ENCODE measurements at places on chromosomes 1 and 21.

DNA sequence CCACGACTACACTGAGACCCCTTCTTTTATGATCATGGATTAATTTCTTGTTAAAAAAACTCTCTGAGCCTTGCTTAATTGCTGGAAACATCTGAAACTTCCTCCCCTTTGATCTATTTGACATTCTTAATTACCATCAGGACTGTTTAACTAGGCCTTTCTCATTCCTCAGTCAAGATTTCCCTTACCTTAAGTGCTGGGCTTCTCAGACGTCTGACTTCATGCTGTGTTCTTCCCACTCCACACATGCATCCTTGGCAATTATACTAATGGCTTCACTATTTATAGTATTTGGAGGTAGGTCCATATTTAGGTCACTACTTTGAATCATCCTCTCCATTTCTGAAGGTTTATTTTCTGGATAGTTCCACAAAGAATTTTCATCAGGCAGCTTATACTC lies 341.3 kb upstream of the TMPRSS15 start:
- no peak for DNase-seq

- peak; percentile 20 for DNase-seq
These were observed 176.6 kb downstream of the VPS13D start for GRCh38 chr1:12406211-12407021.

- no peak for DNase-seq
These were observed 52.8 kb upstream of the GNG12 start for GRCh38 chr1:67886076-67886475.

GRCh38 chr1:168645721-168646120 lies 69.3 kb downstream of the XCL1 start:
- no peak for DNase-seq

- peak; percentile 83 for DNase-seq
These were observed 1.1 kb downstream of the LUZP1 start for GRCh38 chr1:23167353-23168078.

DNA sequence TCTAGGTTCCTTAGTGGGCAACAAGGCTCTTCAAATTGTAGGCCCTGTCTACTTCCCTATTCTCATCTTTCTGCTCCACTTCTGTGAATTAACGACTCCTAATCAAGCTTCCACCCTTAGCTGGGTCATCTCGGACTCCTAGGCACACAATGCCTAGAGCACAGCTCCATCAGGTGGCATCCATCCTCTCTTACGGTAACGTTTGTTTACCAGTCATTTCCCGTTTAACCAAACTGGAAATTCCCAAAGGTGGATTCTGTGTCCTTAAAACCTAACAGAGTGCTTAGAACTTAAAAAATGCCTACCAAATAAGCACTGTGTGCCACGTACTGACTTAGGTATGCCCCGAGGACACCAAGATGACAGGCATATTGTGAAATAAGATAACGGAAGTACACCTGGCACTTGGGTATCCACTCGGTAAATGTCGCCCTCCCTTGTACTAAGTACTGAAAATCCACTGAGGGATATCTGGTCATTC lies 1.5 kb downstream of the PARP1 start:
- peak; percentile 47 for DNase-seq

GRCh38 chr1:70528590-70529333 lies 117.7 kb downstream of the CTH start:
- DNase-seq: peak; percentile 39

- DNase-seq: peak; percentile 60
These were observed 12.6 kb upstream of the TNFRSF14 start for GRCh38 chr1:2543543-2544092.

DNA sequence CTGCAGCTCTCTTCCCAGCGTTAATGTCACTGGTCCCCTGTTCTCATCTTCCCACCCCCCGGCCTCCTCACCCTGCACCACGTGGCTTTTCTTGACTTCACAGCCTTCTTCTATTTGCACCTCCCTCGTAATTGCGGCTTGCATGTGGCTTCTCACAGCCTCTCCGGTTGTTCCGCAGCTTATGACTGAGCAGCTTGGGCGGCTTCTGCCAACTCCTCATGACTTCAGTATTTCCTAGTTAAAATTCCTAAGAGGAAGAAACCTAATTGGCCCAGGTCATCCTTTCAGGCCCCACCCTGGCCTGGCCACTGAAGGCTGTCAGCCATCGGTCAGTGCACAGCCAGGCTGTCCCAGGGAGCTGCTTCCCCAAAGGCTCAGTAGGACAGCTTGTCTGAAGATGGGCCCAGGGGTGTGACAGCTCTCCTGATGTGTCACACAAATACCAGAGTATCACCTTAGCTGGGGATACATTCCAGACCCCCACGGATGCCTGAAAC lies 8.6 kb upstream of the RERE start:
- DNase-seq: peak; percentile 81

GRCh38 chr1:45687754-45688740 lies at the start of gene TMEM69:
TSS of gene TMEM69 (plus strand) at chr1:45688181. CDS start at chr1:45691069, 2,888 bp downstream.
- peak; percentile 94 for DNase-seq

- no peak for DNase-seq
These were observed 26.2 kb upstream of the SAMSN1 start for GRCh38 chr21:14572204-14572780.

GRCh38 chr1:111593403-111594305 lies 25.9 kb upstream of the RAP1A start:
- DNase-seq: no peak

- no peak for DNase-seq
These were observed 36.6 kb downstream of the VANGL2 start for GRCh38 chr1:160436966-160437365.

GRCh38 chr1:218259800-218260199 lies 25.3 kb upstream of the RRP15 start:
- DNase-seq: no peak

- DNase-seq: no peak
These were observed 20.4 kb downstream of the SLC26A9 start for GRCh38 chr1:205922806-205923205.

DNA sequence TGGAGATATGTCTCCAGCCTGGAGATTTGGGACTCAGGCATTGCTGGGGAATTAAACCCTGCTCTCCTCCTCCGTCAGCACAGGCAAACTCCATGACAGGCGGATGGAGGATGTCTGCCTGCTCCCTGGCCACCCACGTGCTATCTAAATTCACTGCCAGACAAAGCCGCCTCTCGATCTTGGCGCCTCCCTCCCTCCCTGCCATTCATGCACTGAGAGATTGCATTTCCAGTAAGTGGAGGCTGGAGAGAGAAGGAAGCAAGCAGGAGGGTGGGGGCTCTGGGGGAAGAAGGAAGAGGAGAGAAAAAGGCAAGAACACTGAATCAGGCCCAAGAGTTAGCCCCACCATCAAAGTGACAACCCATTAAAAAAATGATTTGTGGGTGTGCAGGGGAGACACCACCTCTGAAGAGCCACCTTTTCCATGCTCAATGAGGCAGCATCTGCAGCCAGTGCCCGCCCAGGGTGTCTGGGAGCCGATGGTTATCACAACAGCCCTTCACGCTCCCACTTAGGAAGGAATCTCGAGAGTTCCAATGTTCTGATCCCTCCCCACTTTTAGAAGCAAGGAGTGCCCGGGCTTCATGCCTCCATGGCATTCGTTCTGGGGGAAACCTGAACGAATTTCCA lies 183.0 kb downstream of the HIVEP3 start:
- DNase-seq: no peak

DNA sequence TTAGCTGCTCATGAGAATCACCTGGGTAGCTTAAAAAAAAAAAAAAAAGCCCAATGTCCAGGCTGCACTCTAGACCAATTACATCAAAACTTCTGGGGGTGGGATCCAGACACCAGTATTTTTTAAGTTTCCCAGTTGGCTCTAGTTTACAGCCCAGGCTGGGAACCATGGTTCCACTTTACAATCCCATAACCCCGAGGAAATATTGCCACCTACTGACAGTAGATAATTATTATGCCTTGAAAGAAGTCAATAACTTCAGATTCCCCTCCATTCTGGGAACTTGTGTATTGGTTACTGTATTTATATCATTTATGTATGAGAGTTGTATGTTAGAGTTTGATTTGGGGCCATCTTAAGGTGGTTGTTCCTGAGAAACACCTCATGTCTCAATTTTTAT lies 100.2 kb downstream of the SPATA46 start:
- DNase-seq: peak; percentile 43

DNA sequence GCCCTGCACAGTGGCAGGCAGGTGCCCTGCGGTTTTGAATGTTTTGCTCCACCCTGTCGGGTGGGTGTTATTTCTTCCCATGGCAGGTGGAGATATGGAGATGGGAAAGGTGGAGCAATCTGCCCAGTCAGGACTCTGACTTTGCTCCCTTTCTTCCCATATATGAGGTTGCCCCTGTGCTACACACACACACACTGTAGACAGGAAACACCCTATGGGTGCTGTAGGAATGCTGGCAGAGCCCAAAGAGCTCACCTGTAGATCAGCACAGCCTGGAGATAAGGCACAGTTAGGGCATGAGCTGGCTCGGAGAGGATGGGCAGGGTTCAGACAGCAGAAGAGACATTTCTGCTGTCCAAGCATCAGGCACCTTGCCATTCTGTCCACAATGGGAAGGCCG lies 246.0 kb upstream of the AJAP1 start:
- no peak for DNase-seq

- DNase-seq: peak; percentile 88
These were observed at the start of gene GART for GRCh38 chr21:33541756-33542639. TSS of gene GART (minus strand) at chr21:33542117. CDS start at chr21:33539315, 2,802 bp downstream.

GRCh38 chr21:42680058-42680330 lies 26.6 kb downstream of the PDE9A start:
- DNase-seq: no peak

DNA sequence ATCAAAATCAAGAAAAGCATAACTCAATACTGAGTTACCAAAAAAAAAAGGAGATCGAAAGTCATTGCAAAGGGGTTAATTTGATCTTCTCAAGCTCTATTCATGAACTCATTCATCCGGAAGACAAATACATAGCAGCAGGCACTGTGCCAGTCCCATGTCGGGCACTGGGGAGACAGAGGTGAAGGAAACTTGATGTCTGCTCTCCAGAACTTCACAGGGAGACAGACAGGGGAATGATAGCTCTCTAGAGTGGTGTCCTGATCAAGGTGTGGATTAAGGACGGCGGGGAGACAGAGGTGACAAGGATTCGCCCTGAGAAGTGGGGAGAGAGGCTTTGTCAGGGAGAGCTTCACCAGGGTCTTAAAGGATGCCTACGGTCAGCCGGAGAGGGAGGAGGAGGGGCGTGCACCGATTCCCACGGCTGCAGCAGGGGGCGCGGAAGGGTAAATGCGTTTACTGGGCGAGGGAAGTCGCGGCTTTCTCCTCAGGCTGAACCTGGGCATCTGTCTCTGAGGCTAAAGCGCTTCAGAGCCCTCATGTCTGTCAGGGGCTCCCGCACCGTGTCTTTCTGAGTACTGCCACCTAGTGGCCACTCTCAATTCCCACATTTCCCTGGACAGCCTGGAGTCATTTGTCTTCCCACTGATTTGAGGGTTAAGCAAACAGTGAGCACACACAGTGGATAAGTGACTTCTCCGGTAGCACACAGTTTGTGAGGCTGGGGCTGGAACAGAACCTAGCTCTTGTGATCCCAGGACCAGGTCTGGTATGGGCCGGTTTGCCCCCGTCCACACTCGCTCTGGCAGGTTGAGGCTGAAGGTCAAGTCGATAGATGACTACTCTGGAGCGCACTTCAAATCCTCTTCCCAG lies 152.8 kb downstream of the TENT5C start:
- DNase-seq: peak; percentile 84

GRCh38 chr1:44030605-44031251 lies 534 bp downstream of the SLC6A9 start:
- peak; percentile 73 for DNase-seq

DNA sequence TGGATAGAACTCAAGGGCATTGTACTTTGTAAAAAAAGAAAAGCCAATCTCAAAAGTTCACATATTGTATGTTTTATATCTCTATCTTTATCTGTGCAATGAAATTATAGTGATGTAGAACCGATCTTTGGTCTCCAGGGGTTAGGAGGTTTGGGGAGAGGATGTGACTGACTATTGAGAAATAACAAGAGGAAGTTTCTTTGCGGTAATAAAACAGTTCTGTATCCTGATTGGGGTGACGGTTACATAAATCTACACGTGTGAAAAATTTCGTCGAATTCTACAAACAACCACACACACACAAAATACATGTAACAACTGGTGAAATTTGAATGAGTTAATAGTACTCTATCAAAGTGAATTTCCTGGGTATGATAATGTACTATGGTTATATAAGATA lies 10.6 kb upstream of the OR2T33 start:
- DNase-seq: no peak

GRCh38 chr1:180153032-180153431 lies 1.6 kb upstream of the QSOX1 start:
- DNase-seq: no peak

GRCh38 chr21:39003982-39004633 lies 179.1 kb downstream of the PSMG1 start:
- DNase-seq: peak; percentile 84

DNA sequence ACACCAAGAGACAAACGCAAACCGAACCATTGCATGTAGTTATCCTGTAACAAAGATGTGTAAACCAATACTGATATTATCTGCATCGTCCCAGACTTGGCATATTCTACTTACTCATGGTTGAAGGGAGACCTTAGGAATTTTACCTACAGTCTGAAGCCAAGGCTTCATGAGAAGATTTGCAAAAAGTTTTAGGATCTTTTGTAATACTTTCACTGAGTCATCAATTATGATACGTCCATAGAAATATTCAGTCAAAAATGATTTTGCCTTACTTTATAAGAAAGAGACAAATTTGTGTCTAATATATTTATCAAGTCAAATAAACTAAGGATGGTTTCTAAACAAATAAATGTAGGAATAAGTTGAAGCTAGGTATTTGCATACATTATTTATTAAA lies 1176.1 kb upstream of the ADGRL2 start:
- DNase-seq: no peak

DNA sequence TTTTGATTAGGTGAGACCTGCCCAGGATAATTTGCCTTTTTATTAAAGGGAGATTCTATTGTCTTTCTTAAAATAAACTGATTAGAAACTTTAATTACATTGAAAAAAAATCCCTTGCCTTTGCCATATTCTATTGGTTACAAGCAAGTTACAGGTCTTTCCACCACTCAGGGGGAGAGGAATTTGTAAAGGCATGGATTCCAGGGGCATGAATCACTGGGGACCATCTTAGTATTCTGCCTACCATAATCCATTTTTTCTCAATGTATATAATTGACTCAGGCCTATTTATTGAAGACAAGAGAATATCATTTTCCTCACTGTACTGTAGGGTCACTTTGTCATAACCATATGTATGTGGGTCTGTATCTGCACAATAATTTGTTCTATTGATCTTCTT lies 124.3 kb upstream of the PDE4B start:
- no peak for DNase-seq

- DNase-seq: no peak
These were observed 25.4 kb upstream of the ALDH4A1 start for GRCh38 chr1:18927654-18928272.
